ENCODE measurements at places on chromosomes 16 and 17.

GRCh38 chr16:74099530-74099929 is 197.1 kb upstream of the PSMD7 start:
- no peak for DNase-seq

GRCh38 chr16:84959784-84960417 is 51.4 kb downstream of the ZDHHC7 start:
- DNase-seq, result no peak

DNA sequence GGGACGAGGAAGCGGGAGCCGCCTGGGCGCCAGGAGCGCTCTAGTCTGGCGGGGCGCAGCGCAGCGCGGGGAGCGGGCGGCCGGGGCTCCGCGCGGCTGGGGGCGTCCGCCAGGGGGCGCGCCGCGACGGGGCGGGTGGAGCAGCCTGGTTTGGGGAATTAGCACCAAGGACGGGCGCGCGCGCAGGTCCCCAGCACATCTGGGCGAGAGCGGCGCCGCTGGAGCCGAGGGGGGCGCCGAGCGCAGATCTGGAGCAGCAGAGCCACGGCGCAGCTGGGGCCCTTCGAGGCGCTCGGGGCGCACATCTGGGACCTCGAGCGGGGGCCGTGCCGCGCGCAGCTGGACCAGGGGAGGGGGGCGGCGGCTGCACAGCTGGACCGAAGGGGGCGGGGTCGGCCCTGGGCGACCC is at the start of gene NXPH3:
Gene NXPH3, plus strand, starts transcription at position 193 of the 409 bp plus-strand sequence. CDS start 349 bp downstream, outside the sequence.
- peak; percentile 51 for DNase-seq

- DNase-seq, result peak; percentile 42
These were observed 83.4 kb downstream of the GAS7 start for GRCh38 chr17:10114931-10115535.

- no peak for DNase-seq
These were observed 30.1 kb upstream of the CPNE2 start for GRCh38 chr16:57062329-57062728.

DNA sequence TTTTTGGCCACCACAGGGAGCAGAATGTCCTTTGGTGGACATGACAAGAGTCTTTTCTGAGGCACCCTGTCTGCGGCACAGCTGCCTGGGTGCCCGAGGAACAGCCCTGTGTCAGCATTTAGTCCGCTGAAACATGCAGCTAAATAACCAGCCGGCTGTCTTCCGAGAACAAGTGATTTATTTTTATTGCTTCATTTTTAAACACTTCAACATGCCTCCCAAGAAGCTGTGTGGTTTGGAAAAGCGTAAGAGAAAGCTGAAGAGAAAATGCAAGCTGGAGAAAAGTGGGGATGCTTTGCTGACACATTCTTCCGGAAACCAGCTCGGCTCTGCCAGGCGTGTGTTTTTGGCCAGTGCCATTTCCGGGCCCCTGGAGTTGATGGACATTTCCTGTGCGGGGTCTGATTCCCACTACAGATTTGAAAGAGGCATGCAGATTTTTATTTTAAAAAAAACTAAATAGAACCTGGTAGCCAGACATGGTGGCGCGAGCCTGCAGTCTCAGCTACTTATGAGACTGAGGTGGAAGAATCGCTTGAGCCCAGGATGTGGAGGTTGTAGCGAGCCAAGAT is 94.7 kb downstream of the SEC14L1 start:
- no peak for DNase-seq

- DNase-seq, result peak; percentile 22
These were observed 598 bp downstream of the INPP5K start for GRCh38 chr17:1515640-1516387.

- no peak for DNase-seq
These were observed 215.1 kb upstream of the GSE1 start for GRCh38 chr16:85398050-85398451.

DNA sequence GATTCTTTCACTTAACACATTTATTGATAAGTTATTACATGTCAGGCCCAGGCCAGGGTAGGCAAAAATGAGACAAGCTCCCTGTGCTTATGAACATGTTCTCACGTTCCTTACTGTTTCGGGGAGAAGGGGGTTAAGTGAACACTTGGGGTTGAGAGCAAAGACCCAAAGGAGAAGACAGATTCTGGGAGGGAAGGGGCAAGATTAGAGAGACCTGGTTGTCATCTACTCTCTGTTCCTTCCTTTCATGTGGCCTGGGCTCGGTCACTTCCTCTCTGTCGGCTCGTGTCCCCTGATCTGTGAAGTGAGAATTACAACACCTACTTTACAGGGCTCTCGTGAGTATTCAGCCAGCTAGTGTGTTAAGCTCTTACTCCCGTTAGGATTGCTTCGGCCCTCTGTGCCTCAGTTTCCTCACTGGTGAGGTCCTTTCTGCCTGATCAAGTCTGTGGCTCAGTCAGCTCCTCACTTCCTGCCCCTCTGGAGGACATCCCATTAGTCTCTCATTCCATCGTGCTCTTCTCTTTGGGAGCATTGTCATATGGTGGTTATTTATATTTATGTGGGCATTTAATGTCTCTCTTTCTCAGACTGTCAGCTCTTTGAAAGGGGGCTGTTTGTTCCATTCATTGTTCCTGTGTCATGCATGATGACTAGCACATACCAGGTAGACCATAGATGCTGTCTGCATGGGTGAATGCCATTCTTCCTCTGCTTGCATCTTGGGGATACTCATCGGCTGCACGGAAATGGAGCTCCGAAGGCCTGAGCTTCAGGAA is 38.9 kb downstream of the PLCG2 start:
- DNase-seq, result no peak

DNA sequence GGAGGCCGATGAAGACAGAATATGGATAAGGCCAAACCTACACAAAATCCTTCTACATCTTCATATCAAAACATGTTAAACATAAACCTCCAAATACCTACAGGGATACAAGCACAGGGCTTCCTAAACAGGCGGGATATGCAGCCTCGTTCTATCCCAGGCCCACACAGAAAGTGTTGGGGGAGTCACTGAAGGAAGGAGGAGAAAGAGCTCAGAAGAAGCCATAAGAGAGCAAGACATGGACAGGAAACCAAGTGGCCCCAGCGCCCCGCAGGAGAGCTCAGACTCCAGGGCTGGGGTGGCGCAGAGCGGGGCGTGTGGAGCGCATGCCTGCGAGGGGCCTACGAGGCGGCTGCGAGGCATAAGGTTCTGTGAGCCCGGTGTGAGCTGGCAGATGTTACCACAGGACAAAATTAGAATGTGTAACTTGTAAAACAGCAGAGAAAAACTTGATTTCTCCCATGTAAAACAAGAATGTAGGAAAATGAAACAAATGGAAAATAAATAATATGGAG is 11.0 kb upstream of the FASN start:
- DNase-seq, result no peak

DNA sequence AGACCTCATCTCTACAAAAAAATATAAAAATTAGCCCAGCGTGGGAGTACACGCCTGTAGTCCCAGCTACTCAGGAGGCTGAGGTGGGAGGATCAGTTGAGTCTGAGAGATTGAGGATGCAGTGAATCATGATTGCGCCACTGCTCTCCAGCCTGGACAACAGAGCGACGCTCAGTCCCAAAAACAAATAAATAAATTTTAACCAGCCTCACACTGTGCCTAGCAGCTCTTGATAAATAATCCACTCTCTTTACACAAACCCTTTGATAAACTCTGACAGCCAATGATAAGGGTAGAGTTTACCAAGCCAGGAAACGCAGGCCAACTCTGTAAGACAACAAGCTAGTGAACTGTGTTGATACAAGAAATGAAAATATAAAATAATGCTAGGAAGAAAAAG is 32.7 kb downstream of the LITAF start:
- no peak for DNase-seq

- no peak for DNase-seq
These were observed 13.5 kb upstream of the TBX21 start for GRCh38 chr17:47719411-47720152.

DNA sequence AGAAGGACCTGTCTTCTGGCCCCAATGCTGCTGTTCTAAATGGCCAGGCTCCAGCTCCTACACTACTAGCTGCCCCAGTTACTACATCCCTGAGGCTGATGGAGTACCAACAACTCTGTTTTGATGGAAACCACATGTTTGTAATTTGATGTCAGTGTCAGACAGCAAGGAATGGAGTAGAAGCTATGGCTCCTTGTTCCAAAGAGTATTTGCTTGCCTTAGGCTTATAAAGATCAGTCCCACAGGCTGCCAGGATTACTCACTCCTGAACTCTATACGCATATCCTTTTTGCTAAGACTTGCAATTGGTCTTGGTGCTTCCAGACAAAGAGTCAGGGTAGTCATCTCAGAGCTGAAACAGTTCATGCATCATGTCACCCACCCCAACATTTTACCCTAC is 139.6 kb downstream of the HS3ST3A1 start:
- no peak for DNase-seq

GRCh38 chr17:41013606-41014005 is 4.7 kb upstream of the KRTAP3-1 start:
- no peak for DNase-seq

GRCh38 chr17:72974605-72975232 is 117.8 kb downstream of the SLC39A11 start:
- no peak for DNase-seq

- DNase-seq, result no peak
These were observed 6.8 kb downstream of the TPSG1 start for GRCh38 chr16:1218061-1218929.

DNA sequence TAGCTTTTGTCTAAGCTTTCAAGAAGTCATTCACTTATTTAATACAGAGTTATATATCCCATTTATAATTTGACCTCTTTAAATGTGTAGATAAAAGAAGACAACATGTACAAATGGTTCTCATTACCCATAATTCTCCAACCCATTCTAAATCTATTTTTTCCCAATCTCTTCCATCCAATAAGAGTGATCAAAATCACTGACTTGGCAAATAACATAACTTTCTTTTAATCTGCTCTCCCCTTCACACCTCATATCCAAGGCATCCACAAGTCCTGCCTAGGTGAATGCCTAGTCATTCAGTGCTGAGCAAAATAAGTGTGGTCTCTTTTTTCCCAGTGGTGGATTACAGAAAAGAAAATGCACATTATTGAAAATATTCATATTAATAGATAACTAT is 1231.1 kb downstream of the CDH11 start:
- no peak for DNase-seq

DNA sequence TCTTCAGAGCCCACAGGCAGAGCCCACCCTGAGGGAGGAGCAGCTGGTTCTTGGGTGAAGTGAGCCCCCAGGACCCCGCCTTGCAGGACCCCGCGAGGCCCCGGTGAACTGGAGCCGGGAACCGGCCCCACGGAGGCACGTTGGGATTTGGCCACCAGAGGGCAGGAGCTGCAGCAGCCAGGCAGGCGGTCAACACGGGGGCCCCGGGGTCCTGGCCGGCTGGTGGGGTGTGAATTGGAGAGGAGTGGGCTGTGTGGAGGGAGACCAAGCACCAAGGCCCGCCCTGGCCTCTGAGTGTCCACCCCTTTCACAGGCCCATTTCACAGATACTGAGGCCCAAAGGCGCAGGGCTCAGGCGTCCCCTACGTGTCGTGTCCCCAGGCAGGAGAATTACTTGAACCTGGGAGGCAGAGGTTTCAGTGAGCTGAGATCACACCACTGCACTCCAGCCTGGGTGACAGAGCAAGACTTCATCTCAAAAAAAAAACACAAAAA is 2.2 kb downstream of the DPEP1 start:
- no peak for DNase-seq

GRCh38 chr17:61390479-61390791 is 9.2 kb upstream of the TBX2 start:
- DNase-seq, result no peak

DNA sequence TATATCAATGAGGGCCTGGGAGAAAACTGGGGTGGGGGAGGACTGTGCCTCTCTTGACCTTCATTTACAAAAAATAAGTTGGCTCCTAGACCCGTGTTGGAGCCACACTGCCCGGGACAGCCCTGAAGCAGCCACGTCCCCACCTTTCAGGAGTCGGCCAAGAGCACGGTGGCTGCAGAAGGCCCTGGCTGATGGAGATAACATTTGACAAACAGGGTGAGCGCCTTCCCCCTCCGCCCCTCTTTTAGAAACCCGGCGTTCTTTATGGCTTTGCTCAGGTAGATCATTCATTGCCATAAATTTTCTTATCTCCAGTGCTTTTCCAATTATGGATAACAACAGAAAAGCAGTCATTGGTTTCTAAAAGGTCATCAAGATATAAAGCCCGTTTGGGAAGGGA is 398.1 kb upstream of the TNRC6C start:
- DNase-seq, result no peak

- no peak for DNase-seq
These were observed 620 bp downstream of the SAMD14 start for GRCh38 chr17:50129353-50129727.

DNA sequence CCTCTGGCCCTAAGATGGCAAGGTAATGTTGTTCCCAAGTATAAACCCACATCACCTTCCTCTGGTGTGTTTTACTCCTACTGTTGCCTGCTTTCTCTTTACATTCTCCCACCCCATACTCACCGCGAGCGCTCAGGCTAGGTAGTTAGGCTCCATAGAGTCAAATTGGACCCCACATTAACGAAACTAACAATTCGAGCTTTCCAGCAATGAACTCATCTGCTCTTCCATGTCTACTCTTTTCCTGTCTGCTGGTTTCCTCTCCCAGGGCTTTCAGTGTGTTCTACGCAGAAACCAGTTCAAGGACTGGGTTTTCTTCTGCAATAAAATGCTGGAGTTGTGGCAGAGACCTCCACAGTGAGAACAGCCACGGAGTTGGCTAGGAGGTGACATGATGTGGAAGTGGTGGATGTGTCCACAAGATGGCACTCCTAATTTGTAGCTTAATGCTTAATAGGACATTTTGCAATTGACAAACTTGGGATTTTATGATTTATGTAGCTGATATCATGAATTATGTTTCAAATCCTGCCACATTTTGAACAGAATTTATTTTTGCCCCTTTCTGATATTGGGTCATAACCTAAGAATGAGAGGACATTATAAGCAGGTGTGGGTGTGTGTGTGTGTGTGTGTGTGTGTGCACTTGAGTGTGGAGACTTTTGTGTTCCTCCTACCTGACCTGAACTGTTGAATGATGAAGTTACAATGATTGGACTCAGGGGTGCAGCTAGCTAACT is 2.2 kb upstream of the UQCRC2 start:
- no peak for DNase-seq

- DNase-seq, result no peak
These were observed 41.4 kb upstream of the CLEC18A start for GRCh38 chr16:69909760-69910159.

Measured in T-helper 2 cell (primary cell).